H1 (cell line): ENCODE measurements at places on chromosomes 11 and 22.

DNA sequence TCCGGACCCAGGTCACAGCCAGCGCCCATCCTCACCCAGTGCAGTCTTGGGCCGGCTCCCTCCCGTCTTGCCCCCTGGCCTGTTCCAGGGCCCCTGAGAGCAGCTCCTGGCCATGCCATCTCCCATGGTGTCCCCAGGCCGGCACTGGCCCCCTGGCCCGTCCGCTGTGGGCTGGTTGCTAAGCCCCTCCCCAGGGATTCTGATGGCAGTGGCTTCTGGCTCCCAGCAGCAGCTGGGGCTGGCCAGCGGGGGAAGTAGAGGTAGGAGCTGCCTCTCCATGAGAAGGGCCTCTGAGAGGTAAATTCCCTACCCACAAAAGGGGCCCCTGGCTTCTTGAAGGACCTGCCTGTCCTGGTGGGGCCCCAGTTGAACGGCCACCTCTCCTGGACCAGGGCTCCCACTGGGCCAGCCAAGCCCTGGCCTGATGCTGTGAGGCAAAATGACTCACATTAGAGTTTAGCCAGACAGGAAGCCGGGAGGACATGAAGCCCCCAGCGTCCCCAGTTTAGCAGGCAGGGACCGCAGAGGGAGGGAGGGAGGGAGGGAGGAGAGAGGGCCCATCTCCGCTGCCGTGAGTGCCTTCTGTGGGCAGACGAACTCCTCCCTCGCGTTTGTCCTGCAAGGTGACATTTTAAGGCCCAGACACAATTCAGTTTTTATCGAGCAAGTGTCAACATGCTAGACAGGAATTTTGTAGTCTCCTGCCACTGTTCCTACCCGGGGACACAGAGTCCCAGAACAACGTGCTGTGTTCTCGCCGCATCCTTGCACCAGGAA, 32.9 kb upstream of the GAL start:
- no peak for DNase-seq

- DNase-seq: no peak
Measured at GRCh38 chr11:128928400-128928799, 14.3 kb downstream of the TP53AIP1 start.

DNA sequence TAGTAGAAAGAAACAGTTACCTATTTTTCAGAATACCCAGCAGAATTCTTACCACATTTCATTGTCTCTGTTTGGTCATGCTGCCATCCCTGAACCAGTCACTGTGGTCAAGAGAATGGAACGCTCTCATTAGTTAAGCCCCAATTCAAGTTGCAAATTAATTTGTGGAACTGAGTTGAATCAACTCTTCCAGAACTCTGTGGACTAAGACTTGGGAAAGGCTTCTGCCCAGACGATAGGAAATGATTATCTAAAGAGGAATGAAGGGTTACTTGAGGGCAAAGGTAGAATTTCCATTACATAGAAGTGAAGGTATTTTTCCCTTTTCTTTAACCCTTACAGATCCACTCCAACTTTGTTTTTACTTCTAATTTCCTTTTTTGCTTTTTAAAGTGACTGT, 286.4 kb downstream of the DYNC2H1 start:
- no peak for DNase-seq

DNA sequence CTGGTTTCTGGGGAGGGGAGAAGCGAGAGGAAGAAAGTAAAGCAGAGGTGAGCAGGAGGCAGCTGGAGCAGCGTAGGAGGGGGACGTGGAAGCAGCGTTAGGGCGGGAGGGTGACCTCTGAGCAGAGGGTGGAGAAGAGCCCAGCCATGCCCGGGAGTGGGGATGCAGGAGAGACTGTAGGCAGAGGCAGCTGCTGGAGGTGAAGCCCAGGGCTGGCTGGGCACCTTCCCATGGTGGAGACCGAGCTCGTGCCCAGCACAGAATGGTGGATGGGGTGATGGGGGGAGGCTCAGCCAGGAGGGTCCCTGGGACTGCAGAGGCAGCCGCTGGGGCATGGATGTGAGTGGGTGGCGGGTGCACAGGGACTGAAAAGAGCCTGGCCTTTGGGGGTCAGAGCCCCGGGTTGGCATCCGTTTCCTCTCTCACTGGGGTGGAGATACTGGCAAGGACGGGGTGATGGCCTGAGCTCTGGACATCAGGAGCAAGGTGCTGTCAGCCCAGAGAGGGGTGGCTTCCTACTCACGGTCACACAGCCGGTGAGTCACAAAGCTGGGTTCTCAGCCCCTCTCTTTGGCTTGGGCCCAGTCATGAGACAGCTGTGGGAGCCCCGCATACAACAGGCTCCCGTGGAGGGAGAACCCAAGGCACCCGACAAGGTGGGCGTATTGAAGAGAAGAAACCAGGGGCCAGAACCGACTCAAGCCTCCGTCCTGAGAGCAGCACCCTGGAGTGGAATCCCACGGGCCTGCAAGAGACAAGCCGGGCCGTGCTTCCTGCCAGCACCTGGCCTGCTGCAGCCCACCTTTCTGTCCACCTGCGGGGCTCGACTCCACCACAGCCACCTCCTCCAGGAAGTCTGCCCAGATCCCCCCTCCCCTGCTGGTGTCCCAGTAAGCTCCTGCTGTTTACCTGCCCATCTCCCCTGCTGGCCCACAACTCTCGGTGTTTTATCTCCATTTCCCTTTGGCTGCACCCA, 45.8 kb upstream of the FGF3 start:
- no peak for DNase-seq

GRCh38 chr11:103228807-103229206, 119.6 kb downstream of the DYNC2H1 start:
- no peak for DNase-seq

DNA sequence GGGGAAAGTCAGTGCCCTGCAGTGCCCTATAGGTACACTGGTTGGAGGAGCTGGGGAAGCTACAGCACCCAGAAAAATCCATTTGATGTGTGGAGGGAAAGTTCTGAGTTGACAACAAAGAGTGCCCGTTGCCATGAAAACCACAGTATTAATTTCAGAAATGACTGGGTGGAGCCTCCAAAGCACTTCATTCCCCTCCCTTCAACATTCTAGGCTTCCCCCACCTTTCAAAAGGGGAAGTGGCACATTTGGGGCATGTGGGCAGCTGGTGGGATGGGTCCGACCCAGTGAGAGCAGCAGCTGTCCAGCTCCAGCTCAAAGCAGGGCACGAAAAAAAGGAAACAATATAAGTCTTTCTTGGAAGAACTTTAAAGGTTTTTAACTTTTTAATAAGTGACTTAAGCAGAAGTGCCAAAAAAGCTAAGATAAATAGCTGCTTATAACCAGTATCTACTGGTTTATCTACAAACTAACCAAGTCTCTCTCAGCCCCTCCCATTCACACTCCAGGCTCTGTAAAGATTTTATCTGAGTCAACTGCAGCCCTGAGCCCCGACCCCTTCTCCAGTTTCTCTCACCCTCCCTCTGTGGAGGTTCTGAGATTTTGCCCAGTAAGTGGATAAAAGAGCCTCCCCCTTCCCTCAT, 9.0 kb upstream of the AHNAK start:
- no peak for DNase-seq

DNA sequence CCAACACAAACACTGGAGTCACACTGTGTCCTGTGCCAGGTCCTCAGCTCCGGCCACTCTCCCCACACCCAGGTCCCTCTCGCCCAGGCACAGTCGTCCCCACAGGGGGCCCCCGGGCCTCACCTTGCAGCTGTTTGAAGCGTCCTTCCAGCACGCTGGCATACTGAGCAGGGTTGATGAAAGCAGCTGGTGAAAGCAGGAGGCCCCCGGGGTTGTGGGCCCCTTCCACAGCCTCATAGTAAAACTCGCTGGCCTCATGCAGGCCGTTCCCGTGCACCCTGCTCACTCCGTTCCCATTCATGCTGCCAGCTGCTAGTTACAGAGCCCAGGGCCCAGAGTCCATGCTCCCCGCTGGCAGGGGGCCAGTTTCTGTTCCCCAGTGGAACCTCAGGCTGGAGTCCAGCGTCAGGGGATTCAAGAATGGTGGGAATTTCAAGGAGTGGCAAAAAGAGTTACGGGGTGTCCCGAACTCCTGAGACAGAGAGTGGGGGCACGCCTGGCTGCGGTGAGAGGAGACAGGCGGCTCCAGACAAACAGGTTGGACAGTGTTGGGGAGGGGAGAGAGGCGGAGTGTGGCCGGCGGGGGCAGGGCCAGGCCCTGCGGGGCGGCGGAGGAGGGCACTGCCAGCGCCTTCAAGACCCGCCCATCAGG, 10.6 kb downstream of the SPTBN2 start:
- no peak for DNase-seq

DNA sequence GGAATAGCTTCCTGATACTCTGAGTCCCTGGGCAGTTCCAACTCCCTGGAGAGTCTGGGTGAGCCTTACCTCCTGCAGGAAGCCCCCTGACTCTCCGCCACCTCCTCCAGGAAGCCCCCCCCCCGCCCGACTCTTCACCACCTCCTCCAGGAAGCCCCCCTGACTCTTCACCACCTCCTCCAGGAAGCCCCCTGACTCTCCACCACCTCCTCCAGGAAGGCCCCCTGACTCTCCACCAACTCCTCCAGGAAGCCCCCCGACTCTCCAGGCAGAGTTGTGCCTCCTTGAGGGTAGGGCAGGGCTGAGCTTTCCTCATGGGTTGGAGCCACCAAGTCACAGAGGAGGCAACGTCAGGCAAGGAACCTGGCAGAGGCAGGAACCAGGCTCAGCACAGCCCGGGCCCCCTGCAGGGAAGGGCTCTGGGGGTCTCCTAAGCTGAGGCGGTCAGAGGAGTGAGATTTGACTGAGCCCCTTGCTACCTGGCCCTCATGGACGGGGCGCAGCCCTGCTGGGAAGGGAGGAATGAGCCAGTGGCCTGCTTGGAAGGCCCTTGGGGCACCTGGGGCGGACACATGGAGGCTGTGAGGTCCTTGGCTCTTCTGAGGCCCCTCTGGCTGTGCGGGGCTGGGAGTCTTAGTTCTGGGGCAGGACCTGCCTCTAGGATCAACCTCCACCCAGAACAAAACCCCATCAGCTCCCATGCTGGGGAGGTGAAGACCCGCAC, 18.1 kb downstream of the MRGPRG start:
- no peak for DNase-seq
